ENCODE measurements at places on chromosomes 7 and 10. TPM values are rescaled to one million over a fixed set of nuclear protein-coding genes. Genes with fewer than 3 reads are reported as not detected.
A peak's percentile ranks its signal among the peaks of the same experiment; 100 is the strongest.

DNA sequence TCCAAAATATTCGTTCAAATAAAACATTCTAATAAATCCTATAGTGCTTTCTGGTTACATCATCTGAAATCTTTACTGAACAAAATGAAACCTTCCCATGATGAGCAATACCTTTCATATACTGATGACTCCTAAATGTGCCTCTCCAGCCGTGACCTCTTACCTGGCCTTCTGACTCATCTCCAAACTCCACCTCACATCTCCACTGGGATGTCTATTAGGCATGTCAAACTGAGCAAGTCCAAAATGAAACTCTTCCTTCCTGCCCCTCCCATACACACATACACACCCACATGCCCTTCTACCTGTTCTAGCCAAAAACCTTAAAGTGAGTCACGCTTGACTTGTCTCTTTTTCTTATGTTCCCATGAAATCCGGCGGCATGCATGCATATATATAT is 22.9 kb downstream of the GSAP start:
- no peak for DNase-seq

DNA sequence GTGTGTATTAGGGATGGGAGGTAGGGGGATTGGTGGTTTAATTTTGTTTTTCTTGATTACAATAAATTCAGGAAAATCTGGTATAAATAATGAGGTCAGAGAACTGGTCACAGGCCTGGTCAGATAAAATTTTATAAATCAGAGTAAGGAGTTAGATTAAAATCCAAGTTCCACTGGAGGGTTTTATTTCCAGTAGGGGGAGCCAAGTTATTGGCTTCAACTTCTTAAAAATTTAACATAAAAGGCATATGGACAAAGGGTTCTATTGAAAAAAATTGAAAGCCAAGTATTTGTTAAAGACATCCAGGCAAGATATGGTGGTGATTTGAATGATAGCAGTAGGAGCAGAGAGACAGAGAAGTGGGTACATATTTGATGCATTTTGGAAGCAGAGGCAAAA is 763.3 kb downstream of the SORCS1 start:
- no peak for DNase-seq

GRCh38 chr7:97731736-97732564 is at the start of gene TAC1:
Gene TAC1 (plus strand): TSS chr7:97732086. CDS start chr7:97732613, 527 bp downstream.
- no peak for DNase-seq

GRCh38 chr10:17169803-17170202 is 31.7 kb downstream of the TRDMT1 start:
- no peak for DNase-seq

GRCh38 chr10:27743877-27744801 is 1.5 kb downstream of the MKX start:
- peak; percentile 46 for DNase-seq

DNA sequence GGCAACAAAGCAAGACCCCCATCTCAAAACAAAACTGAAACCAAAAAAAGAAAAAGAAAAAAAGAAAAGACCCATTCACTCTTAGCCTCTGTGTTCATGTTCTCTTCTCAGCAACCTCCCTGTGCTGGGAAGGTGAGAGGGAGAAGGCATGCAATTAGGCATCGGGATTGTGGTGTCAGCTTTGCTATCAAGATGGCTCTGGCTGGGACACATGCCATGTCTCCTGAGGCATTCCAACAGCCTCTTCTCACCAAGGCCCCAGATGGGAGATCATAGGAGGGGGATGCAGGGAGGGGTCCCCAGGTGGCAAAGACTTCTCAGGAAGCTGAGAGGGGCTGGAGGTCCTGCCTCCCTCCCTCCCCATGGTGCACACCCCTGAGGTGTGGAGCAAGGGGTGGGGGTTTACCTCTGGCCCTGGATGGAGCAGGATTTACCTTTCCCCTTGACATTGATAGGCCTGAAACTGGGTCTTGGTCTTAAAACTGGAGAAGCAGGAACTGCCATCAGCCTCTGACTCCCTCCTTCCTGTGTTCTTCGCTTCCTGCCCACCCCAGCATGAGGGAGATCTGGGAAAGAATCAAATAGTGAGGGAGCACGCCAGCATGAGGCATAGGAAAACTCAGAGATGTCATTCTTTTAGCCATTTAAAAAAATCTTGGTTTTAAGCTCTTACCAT is 96.2 kb upstream of the DUSP5 start:
- no peak for DNase-seq

DNA sequence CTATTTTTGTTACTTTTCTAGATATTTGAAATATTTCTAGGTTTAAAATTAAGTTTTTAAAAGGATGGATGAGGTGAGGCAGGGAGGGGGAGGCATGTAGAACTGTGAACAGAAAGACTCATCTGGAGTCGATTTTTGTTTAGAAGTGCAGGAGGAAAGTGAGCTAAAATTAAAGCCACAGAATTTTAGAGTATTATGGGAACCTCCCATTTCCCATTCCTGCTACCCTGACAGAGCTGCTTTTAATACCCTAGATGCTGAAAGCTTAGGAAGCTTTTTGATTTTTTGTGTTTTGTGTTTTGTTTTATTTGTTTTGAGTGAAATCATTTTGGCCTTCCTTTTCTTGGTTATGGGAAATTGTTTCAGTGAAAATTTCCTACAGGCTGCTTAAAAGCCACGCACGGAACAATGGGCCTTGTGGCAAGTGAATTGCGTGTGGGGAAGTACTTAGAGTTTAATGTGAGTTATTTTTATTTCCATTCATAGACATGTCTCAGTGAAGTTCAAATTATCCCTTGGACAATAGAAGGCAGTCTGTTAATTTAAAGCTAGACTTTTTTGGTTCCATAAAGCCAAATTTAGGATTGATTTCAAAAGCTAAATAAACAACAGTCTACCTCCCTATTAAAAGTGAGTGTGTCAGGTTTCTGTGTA is 102.0 kb upstream of the HDAC9 start:
- DNase-seq = no peak

GRCh38 chr10:121804460-121804859 is 123.4 kb downstream of the ATE1 start:
- no peak for DNase-seq

DNA sequence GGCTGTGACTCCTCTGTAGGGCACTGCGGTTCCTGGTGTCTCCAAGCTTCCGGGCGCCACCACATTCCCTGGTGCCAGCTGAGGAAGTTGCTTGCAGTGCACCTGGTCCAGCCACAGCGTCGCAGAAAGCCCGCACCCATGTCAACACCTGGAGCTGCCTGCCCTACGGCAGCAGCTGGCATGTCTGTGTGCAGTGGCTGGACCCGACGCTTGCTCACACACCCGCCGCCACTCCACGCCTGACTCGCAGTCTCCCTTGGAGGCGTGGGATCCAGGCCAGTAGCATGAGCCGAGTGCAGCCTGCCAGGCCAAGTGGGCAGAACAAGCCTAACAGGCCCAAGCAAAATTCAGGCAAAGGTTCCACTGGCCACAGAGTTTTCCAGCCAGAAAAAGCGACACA is 118.1 kb upstream of the PHF14 start:
- DNase-seq = no peak

- no peak for DNase-seq
These were observed 181.2 kb upstream of the ITGB1 start for GRCh38 chr10:33139181-33139646.

DNA sequence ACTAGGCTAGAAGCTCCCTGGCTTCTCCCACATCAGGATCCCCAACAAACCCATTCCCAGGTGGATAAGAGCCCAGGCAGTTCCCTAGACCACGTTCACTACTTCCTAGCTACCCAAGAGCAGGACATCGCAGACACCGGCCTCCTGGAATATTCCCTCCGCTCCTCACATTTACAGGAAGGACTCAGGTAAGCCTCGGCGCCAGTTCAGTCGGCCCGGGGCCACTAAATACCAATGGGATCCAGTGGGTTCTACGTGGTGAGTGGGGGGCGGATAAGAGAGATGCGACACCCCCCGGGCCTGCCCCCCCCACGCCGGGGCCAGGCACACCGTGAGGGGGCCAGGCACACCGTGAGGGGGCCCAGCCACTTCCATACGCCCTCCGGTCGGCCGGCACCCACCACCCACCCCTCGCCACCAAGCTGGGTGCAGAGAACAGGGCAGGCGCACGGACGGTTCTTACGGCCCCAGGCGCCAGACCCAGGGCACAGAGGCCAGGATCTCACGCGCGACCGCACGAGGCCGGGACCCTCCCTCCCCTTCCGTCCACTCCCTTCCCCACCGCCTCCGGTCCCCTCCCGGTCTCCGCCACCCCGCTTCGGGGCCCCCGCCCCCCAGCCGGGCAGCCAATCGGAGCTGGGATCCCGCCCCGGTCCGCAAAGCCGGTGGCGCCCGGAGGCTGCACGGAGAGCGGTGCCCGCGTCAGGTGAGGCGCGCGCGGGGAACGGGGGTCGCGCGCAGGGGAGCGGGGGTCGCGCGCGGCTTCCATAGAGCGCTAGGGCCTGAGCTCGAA is at the start of gene BLVRA:
BLVRA (plus strand) TSS at position 652 of the 793 bp plus-strand sequence. CDS start 12,479 bp downstream, outside the sequence.
- DNase-seq = no peak

- DNase-seq = no peak
These were observed 8.2 kb downstream of the JCAD start for GRCh38 chr10:30051220-30051619.

The C10orf90 gene
- total RNA-seq = 38.4 TPM

The WASL gene
- 62.2 TPM for total RNA-seq

The TAF3 gene
- total RNA-seq = 13.5 TPM

The ORAI2 gene
- 42.4 TPM for total RNA-seq

Measured in dorsolateral prefrontal cortex (tissue), 122 donors.